Fibroblast of lung (primary cell): ENCODE measurements at places on chromosomes 12 and 14. TPM values are rescaled to one million over a fixed set of nuclear protein-coding genes. Genes with fewer than 3 reads are reported as not detected.

Gene COL2A1
- total RNA-seq, result not detected in 2 replicates

DNA sequence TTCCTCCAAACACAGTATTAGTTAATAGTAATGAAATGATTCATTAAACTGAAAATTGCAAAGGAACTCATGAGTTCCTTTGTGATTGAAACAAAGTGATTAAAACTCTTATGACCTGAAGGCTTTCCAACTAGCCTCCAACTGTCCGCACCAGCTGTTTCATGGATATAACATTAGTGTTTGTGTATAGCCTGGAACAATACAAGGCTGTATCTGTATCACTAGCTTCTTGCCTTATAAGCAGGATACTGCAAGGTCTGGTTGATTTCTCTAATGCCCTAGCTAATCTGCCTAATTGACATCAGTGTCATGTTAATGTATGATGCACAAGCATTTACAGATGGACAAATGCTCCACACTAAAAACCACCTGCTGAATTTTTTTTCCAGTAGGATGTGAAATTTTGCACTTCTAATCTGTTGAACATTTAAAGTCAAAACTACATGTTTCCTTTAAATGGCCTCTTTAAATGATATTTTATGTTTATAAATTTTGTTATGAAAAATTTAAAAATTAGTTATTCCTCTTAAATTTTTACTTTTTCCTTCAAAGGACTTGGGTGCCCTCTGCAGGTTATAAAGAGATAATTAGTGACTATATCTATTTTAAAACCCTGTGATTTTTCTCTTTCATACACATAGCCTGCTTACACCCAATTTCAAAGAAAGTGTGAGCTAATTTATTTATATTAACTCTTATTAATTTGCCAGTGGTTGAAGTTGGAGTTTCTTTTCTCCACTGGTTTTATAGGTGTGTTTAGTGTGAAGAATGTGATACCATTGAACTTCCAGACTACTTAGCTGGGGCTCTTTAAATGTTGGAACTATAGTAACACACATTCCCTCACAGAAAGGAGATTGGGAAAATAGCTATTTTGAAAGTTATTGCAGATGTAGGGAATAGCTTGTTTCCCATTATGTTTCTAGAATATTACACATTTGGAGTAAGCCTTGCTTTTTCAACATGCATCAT lies 25.4 kb downstream of the AP5M1 start:
- peak; percentile 54 for DNase-seq

DNA sequence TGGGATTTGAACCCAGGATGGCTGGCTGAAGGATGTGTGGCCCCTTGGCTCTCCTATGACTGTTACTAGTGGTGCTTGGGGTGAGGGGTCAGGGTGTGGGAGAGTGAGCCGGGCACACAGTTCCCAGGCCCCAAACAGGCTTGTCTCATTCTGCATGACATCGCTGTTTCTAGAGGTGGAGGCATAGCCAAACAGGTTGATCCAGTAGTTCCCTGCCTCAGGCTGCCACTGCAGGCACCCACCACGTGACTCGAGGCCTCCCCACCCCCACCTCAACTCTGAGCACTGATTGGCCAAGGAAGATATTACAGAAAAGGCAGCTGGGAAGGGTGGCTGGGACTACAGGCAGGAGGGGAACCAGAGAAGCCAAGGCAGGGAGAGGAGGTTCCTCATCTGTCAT lies 102.6 kb downstream of the NCOR2 start:
- no peak for DNase-seq

DNA sequence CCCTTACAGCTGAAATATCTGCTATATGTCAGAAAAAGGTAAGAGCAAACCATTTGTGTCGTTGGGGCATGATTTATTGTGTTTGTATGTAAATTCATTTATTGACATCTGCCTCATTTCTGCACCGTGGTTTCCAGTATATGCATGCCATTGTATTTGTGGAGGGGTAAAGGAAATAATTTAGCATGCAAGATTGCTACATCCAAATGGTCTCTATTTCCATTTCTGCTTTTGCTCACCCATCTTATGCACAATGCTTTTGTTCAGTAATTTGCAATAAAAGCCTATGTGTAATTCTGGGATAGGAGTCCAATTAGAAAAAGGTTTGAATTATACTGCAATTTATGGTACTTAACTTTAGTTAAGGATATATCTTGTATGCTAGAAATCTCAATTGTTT lies 101.8 kb downstream of the UNC79 start:
- DNase-seq, result no peak

- DNase-seq, result no peak
These were observed 27.8 kb upstream of the FAM222A start for GRCh38 chr12:109685574-109686447.

GRCh38 chr12:113816866-113817265 lies 149.3 kb downstream of the RBM19 start:
- DNase-seq, result no peak

DNA sequence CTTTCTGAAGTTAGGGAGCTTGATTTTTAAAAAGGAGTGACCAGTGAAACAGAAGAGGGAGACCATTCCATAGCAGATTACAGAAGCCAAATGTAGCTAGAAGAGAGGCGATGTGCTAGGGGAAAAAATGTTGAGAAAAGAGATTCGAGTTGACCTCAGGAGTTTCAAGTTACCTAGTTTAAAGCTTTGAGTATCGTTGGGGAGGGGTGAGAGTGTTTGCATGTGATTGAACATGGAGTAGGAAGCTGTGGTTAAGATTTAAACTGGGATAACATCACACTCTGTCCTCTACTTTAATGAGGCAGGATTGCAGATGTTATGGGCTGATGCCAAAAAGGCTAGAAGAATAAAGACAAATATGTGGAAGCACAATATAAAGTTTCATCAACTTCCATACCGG lies 3.7 kb downstream of the LETMD1 start:
- DNase-seq, result no peak

DNA sequence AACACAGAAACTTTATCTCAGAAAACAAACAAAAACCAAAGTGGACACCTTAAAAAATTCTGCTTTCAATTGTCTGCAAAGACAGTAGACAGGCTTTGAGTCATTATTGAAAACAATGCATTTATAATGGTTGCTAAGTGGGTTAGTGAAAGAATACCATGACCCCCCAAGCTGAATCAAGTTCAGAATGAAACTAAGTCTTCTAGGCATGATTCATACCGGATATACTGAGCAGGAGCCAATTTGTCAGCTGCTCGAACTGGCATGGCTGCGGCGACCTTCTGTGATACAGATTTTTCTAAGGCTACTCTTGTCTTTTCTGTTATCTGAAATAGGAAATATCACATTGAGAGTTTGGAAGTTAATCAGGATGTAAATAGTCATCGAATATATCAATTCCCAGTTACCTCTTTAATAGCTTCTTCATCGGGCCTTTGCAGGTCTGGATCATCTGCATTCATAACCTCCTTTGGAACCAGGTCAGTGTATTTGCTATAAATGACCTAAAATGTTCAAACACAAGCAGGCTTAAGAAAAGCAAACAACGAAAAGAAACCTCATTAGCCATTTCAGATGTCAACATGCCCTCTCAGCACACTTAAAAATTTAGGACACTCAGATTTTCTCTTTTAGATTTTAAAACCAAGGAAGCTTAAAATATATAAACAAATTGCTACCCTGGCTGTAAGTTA lies 22.3 kb downstream of the SNW1 start:
- no peak for DNase-seq

GRCh38 chr12:75981247-75982168 lies 50.1 kb downstream of the PHLDA1 start:
- DNase-seq, result no peak

Gene NTS
- total RNA-seq, result not detected in 2 replicates

GRCh38 chr14:69247676-69248440 lies 12.1 kb upstream of the GALNT16 start:
- DNase-seq, result peak; percentile 85

- no peak for DNase-seq
These were observed 193.9 kb upstream of the PLXNC1 start for GRCh38 chr12:93954166-93955112.

Gene SERPINA5
- total RNA-seq, result not detected in 2 replicates

Gene PHETA1
- 3.8 and 4.1 TPM in 2 replicates for total RNA-seq

DNA sequence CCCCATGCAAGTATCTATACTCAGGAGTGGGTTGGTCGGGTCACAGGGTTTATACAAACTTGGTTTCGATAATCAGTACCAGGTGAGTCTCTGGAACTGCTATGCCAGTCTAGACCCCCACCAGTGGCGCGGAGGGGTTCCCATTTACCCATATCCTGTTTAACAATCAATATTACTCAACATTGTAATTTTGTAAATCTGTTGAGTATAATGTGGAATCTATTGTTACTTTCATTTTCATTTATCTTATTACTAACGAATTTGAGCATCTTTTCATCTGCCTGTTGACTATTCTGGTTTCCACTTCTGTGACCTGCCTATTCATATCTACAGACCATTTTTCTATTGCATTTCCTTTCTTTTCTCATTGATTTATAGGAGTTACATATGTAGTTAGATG lies 275.2 kb upstream of the CRY1 start:
- no peak for DNase-seq

- no peak for DNase-seq
These were observed 57.6 kb downstream of the HSPB8 start for GRCh38 chr12:119236372-119236771.

DNA sequence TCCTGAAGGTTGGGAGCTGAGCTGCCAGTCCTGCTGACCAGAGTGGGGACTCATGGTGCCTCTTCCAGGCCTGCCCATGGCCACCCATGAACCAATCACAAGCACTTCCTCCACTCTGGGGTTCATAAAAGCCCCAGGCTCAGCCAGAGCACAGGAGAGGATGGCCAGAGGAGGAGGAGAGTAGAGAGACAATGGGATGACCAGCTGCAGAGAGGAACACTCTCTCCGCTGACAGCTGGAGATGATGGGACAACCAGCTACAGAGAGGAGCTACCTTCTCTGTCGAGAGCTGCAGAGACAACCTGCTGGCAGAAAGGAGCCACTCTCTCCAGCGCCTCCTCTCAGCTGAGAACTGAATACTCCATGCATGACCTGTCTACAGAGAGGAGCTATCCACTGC lies 886.1 kb downstream of the BCL11B start:
- no peak for DNase-seq

Gene SERPINA9
- total RNA-seq, result not detected in 2 replicates

Gene KRT6C
- not detected in 2 replicates for total RNA-seq

Gene AKAP6
- 1.0 and 10.9 TPM in 2 replicates for total RNA-seq

DNA sequence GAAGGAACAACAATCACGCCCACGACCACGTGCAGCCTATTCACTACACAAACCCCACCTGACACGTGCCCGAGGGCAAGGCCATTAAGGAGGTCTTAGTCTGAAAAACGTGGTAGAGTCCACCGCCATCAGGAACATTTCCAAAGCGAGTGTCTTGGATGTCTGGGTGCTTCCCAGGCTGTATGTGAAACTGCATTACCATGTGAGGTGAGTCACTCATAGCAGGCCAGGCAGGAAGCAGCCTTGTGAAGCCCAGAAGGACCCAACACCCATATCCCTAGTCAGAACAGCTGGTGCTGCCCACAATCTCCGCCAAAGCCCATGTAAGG lies 3.3 kb upstream of the KRT79 start:
- peak; percentile 49 for DNase-seq

Gene TPPP2
- not detected in 2 replicates for total RNA-seq

Gene C3AR1
- total RNA-seq, result 0.17 TPM in 1 of 2 replicates, not detected in the other

GRCh38 chr14:33511851-33512640 lies 438.8 kb downstream of the EGLN3 start:
- DNase-seq, result peak; percentile 76

- DNase-seq, result no peak
These were observed 4.9 kb downstream of the HNRNPA1 start for GRCh38 chr12:54285150-54286041.

DNA sequence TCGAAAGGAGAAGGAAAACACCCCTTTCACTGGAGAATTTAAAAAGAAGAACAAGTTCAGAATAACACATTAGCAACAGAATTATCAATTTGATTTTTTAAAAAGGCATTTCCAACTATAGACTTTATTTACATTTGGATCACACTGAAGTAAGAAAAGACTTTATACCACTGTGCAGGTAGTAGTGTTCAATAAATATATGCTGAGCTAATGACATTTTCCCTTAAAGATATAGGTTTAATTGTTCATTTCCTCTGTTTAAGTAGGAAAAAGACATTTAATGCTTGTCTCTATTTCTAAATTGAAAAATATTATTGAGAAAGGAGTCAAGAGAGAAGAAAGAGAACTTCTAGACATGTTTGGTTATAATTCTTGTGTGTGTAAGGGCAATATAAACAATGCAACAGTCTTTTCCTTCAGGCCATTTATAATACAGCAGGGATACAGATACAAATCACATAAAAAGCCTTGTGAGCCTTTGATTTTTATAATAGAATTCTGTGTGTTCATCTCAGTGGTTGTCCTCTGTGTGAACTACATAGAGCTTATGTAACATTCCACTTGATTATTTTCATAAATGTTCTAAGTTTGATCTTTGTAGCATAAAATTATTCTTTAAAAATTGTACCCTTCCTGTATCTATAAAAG lies 48.7 kb upstream of the PZP start:
- no peak for DNase-seq

DNA sequence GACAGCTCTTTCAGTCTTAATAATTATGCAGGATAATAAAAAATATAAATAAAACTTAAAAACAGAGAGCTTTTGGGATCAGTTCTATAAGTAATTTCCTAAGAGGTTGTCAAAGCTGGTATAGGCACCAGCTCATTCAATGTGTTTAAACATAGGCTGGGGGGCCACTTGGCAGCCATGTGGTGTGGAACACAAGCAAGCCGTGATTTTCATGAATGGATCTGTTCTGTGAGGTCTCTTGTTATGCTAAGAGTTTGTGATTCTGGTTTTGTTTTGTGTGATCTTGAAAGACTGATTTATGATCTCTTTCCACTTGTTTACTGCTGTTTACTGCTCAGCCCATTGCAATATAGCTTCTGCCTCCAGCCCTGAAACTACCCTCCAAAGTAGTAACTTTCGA lies 240.9 kb downstream of the FBXL14 start:
- no peak for DNase-seq

- DNase-seq, result no peak
These were observed 32.3 kb upstream of the INF2 start for GRCh38 chr14:104657101-104657524.

DNA sequence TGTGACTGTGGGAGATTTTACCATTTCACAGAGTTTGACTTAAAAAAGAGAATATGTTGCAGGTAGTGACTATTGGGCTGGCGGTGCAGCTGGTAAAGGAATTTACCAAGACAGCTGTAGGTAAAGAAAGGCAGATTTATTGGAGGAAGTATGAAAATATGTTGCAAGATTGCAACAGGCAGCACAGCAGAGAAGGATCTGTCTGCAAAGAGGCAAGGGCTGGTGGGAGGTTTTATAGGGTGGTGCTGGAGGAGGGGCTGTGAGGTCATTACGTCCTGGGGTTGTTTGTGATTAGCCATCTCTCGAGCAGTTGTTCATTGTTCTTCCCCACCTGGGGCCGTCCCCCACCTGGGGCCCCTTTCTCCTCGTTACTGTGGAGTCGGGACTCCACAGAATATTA lies 62.1 kb downstream of the ACACB start:
- DNase-seq, result no peak

- no peak for DNase-seq
These were observed 93.2 kb downstream of the TMTC3 start for GRCh38 chr12:88235183-88235833.

DNA sequence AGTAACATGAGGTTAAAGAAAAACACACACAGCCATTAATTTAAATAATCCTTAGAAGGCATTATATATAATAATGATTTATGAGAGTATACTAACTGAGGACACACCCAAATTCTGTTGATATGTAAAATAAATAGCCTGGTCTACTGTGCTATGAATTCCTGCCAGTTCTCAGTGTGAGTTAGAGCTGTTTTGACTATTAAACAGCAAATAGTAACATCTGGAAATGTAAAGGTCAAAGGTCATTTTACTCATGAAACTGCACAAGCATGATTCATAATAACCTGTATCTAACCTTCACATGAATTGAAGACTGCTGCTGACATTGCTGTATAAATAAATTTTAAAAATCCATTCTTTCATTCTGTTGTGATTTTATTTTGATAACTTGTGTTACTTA lies 966.7 kb downstream of the SLC6A15 start:
- DNase-seq, result peak; percentile 32

Gene CMA1
- not detected in 2 replicates for total RNA-seq
